ENCODE measurements at places on chromosomes 2 and 18. TPM values are rescaled to one million over a fixed set of nuclear protein-coding genes. Genes with fewer than 3 reads are reported as not detected.

EML6 gene
- 0.36 TPM for polyA plus RNA-seq

RRM2 gene
- 31.8 TPM for polyA plus RNA-seq

GRCh38 chr2:104476563-104476988 lies 377.3 kb upstream of the POU3F3 start:
- no peak for DNase-seq

- no peak for DNase-seq
These were observed 26.1 kb upstream of the FAM237A start for GRCh38 chr2:206616151-206616550.

DNA sequence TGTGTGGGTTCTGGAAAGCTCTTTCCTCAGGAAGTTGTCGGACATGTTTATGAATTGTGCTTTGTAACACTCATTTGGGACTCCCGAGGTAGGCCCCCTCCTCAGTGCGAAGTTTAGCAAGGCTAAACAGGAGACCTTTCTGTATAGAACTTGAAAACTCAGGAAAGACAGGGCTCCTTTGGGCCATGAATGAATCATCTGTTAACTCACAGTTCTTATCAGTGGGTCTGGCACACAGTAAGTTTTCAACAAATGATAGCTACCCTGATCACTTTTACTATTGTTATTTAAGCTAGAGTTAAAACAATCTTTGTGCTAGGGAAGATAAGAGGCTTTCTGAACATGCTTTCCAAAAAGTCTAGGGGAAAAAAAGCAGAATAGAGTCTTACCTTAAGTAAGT lies 430.5 kb upstream of the ETAA1 start:
- no peak for DNase-seq

DNA sequence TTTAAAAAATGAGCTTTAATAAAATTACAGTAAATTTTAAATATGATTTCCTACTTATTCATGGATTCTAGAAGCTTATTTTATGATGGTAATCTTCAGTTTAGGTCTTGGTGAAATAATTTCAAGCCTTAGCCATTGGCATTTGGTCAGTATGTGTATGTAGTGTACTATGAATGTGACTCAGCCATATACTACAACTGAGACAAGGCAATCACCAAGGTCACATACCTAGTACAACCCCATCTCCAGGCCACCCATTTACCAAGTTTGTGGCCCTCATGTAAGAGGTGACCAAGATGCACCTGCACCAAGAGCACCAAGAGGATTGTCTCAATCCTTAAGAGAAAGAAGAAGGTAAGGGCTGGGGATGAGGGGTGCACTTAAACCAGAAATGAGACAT lies 54.8 kb upstream of the FRZB start:
- no peak for DNase-seq

DNA sequence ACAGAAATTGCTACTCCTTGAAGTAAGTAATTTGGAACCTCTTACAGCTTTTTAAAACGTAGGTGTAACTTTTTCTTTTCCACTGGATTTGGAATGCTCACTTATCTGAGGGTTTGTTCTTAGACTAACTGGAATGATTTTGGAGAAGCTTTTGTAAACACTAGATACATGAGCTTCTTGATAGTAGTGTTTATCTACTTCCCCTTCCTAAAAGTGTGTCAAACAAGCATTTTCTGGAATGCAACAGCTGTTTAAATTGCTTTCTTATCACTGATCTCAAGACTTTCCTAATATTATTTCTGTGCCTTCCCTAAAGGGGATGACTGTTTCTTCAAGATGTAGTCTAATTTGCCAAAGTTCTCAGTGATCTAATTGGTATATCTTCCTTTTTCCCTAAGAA lies 282.6 kb downstream of the CCDC178 start:
- DNase-seq: no peak

CD207 gene
- polyA plus RNA-seq: not detected

- DNase-seq: no peak
These were observed 27.6 kb downstream of the SLC40A1 start for GRCh38 chr2:189552991-189553404.

CABYR gene
- polyA plus RNA-seq: 11.7 TPM

AP1S3 gene
- 2.1 TPM for polyA plus RNA-seq

DNA sequence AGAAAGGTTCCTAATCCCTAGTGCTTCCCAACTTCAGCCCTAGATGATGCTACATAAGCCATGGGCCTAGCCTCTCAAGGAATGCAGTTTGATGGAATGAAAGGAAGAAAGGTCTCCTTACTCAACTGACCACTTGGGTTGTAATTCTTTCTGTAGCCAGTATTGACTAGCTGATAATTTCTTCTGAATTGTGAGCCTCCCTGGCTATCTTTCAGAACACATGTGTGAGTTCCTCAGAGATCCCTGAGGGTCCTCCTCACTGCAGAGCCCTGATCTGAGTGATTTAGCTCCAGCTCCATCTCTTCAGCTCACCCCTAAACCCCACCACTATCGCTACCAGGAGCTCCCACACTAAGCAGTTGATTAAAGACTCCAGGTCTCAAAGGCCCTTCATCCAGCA lies 31.5 kb downstream of the CFAP210 start:
- no peak for DNase-seq

GRCh38 chr2:197446844-197447243 lies 6.5 kb upstream of the COQ10B start:
- DNase-seq: no peak

GRCh38 chr2:5596868-5597267 lies 95.3 kb upstream of the SOX11 start:
- DNase-seq: no peak

DNA sequence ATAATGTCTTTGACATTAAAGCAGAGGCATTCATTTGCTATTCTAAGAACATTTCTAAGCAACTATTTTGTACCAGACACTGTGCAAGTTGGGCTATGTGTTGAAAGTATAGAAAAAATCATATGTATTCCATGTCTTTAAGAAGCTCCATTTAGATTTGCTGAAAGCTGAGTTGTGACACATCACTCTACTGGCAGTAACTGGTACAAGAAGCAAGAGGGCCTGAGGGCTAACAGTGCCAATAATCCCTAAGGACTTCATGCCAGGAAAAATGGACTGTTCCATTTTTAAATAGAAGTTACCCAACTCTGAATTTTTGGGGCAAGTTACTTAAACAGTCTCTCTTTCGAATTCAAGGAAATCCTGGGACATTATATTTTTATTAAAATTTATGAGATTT lies 178.7 kb downstream of the SRBD1 start:
- DNase-seq: no peak

GRCh38 chr2:110979471-110980338 lies 141.0 kb upstream of the BCL2L11 start:
- DNase-seq: no peak

DNA sequence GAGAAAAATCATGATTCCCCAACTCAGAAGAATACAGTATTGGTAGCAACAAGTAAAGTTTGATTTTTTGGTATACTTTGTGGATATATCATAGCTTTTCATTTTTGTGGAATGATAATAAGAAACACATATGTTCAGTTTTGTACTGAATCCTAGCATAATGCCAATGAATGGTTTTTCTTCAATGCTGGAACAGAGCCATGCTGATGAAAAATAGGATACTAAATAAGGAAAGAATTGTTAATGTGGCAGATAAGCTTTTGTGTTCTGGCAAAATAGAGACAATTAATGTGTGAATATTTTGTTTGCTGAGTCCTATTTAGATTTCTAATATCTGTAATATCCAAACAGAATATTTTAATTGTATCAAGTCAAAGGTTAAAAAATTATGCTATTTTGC lies 21.9 kb downstream of the CD28 start:
- no peak for DNase-seq

DNA sequence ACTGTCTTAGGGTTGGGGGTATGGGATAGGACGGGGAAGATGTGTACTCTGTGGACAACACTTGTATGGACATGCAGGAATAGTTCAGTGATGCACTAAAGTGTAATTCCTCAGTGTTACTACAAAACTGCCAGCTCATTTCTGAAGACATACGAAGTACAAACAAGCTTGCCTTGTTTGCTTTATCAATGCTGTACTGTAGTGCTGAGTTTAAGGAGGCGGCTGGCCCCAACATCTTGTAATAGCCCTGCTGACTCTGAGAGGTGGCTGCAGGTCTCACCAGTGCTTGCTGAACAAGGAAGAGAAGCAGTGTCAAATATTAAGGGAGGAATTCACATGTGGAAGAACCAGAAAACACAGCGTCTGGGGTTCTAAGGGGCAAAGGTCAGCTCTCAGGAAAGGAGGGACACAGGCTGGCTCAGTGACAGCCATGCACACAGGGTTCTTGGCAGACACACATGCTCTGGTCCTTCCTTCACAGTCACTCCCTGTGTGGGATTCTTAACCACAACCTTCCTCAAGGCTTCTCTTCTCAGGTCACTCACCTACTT lies 39.8 kb upstream of the EVA1A start:
- no peak for DNase-seq

SLC23A3 gene
- polyA plus RNA-seq: 1.1 TPM

IL36B gene
- not detected for polyA plus RNA-seq

DNA sequence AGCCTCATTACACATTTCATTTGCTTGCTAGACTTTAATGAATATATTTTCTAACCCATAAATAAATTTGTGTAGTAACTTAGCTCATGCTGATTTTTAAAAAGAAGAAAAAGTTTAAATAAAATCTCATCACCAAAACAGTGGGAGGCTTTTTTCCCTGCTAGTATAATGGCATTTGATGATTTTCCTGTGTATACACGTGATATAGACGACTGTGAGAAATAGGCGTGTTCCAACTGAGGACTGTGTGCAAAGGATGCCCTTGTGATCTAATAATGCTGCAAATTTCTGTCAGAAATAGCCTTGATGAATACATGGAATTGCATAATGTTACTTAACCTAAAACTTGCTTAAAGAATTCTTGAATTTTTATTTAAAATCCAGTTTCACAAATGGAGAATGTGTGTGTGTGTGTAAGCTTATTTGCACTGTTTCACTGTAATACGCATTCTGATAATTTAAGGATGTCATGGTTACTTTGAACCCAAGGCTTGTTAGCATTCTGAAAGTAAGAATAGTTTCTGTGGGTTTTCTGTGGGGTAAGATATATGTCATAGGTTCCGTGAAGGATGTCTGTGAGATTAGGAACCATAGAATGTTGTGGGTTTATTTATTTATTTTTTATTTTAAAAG lies 178.0 kb downstream of the DLGAP1 start:
- DNase-seq: no peak

Data from BJ (cell line).